ENCODE measurements at places on chromosomes 1 and 21. TPM values are rescaled to one million over a fixed set of nuclear protein-coding genes. Genes with fewer than 3 reads are reported as not detected.

- H3K4me1 ChIP-seq, result peaks cover 8% of the 10 kb centered on the region
- H3K27ac ChIP-seq, result no peak overlapping the region
- H3K36me3 ChIP-seq, result no peaks in the 10 kb centered on the region
- H3K4me3 ChIP-seq, result no peak overlapping the region
- H3K27me3 ChIP-seq, result no peaks in the 10 kb centered on the region
These were observed 215.0 kb downstream of the FMN2 start for GRCh38 chr1:240306673-240307072.

DNA sequence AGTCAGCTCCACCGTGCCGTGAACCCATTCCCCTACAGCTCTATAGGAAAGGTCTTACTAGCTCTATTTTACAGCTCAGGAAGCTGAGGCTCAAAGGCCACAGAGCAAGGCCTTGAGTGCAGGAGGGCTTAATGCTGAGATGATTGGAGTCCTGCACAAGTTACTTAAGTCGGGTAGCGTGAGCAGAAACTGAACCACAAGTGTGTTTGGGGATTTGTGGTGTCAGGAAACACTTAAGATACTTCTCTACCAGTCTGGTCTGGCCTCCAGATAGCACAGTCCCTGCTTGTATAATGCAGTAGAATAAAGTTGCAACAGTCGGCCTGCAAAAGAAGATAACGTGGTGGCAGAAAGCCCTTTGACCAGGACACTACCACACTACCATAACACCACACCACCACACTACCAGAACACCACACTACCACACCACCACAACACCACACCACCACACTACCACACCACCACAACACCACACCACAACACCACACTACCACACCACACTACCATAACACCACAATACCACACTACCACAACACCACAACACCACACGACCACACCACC lies 118.1 kb downstream of the SPSB1 start:
- H3K27me3 ChIP-seq, result no peaks in the 10 kb centered on the region
- peak; percentile 76 for DNase-seq
- no peak overlapping the region for H3K4me3 ChIP-seq
- peaks cover 26% of the 10 kb centered on the region for H3K4me1 ChIP-seq
- H3K36me3 ChIP-seq, result no peaks in the 10 kb centered on the region
- peak overlapping the region; percentile 19 for H3K27ac ChIP-seq

PCP4 gene
- not detected for total RNA-seq

GRCh38 chr1:43204394-43204793 lies 32.3 kb downstream of the CFAP57 start:
- no peaks in the 10 kb centered on the region for H3K36me3 ChIP-seq
- DNase-seq, result no peak
- no peak overlapping the region for H3K4me3 ChIP-seq
- H3K27me3 ChIP-seq, result no peaks in the 10 kb centered on the region

DNA sequence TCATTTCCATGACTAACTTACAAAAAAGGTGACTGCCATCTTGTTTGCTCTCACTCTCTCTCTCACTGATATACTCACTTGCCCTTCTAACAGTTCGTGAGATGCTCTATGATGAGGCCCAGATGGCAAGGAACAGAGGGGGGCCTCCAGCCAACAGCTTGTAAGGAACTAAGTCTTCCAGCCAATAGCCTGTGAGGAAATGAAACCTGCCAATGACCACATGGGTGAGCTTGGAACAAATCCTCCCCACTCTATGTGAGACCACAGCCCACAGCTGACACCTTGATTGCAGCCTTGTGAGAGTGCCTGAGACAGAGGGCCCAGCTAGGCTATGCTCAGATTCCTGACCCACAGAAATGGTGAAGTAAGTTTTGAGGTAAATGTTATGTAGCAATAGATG lies 153.7 kb downstream of the HHIPL2 start:
- H3K4me1 ChIP-seq, result peaks cover 19% of the 10 kb centered on the region
- H3K4me3 ChIP-seq, result no peak overlapping the region
- DNase-seq, result no peak
- H3K36me3 ChIP-seq, result no peaks in the 10 kb centered on the region
- H3K27ac ChIP-seq, result no peak overlapping the region
- H3K27me3 ChIP-seq, result no peaks in the 10 kb centered on the region

DNA sequence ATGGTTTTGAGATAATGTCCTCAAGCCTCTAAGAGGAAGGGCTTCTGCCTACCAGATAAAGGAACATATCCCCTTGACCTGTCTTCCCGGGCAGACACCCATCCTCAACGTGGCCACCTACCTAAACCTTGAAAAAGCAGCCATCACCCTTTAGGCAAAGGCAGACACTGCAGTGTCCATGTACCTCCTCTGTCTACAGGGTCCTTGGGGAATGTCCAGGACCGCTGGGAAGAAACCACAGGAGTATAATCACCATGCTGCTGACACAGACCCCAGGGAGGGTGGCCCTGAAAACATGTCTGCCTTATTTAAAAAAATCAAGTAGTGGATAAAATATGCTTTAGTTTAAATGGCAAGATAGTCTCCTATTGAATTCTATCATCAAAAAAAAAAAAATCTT lies 16.6 kb downstream of the BCAR3 start:
- peaks cover 75% of the 10 kb centered on the region for H3K4me1 ChIP-seq
- peaks cover 21% of the 10 kb centered on the region for H3K36me3 ChIP-seq
- peak overlapping the region; percentile 17 for H3K4me3 ChIP-seq
- DNase-seq, result peak; percentile 44
- no peaks in the 10 kb centered on the region for H3K27me3 ChIP-seq

GRCh38 chr1:175968486-175969172 lies 225.2 kb upstream of the TNR start:
- peaks cover 6% of the 10 kb centered on the region for H3K36me3 ChIP-seq
- no peaks in the 10 kb centered on the region for H3K4me1 ChIP-seq
- no peak overlapping the region for H3K4me3 ChIP-seq

DNA sequence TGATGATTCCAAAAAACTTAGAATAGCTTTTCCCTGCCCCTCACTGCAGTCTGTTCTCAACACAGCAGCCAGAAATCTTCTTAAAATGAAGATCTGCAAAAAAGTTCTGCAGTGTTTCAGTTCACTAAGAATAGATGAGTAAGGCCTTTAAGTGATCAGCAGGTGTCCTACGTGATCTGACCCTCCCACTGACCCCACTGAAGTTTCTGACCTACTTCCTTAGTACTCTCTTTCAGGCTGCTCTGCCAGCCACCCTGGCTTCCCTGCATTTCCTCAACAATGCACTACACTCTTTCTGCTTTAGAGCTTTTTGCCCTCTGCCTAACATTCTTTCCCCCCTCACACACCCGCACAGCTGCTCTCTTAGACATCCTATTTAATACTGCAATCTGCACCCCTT lies 182.5 kb downstream of the AKT3 start:
- no peaks in the 10 kb centered on the region for H3K36me3 ChIP-seq
- no peak for DNase-seq
- no peak overlapping the region for H3K27ac ChIP-seq
- H3K4me3 ChIP-seq, result no peak overlapping the region

SPATA45 gene
- total RNA-seq, result 0.65 TPM

DNA sequence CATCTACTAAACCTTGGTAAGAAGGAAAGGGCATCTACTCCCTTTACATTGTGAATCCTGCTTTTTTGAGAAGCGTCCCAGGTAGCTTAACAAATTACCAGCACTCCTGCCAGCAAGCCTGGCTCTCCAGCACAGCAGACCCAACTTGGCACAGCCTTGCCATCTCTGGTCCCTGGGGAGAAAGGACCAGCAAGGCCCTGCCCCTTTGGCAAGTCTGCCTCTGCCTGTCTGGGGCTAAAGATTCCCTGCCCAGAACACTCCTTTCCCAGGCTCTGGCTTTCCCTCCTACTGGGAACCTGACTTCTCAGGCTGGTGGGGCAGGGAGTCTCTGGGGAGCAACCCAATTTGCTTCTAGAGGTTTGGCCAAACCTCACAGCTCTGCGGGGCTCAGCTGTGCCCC lies 68.5 kb downstream of the ATP2B4 start:
- H3K27me3 ChIP-seq, result no peaks in the 10 kb centered on the region
- peaks cover 25% of the 10 kb centered on the region for H3K4me1 ChIP-seq
- H3K27ac ChIP-seq, result no peak overlapping the region
- H3K36me3 ChIP-seq, result peaks cover 6% of the 10 kb centered on the region
- no peak for DNase-seq

TMEM269 gene
- 0.07 TPM for total RNA-seq

DNA sequence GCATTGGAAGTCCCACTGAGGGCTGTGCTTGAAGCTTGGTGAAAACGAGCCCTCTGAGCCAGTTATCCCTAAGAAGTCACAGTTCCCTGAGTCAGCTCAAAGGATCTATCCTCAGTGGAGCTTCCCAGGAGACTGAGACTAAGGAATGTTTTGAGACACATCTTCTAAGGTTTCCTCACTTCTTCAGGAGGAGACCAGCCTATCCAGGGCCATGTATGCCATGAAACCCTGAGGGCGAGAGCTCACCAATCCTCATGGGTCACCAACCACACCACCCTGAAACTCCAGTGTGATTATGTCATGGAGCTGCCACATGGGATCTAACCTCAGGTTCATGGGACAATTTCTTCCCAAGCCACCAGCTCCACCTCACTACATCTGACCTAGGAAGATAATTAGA lies 7.6 kb upstream of the TIE1 start:
- H3K36me3 ChIP-seq, result no peaks in the 10 kb centered on the region
- H3K4me1 ChIP-seq, result peaks cover 11% of the 10 kb centered on the region
- peaks cover 2% of the 10 kb centered on the region for H3K27me3 ChIP-seq

DNA sequence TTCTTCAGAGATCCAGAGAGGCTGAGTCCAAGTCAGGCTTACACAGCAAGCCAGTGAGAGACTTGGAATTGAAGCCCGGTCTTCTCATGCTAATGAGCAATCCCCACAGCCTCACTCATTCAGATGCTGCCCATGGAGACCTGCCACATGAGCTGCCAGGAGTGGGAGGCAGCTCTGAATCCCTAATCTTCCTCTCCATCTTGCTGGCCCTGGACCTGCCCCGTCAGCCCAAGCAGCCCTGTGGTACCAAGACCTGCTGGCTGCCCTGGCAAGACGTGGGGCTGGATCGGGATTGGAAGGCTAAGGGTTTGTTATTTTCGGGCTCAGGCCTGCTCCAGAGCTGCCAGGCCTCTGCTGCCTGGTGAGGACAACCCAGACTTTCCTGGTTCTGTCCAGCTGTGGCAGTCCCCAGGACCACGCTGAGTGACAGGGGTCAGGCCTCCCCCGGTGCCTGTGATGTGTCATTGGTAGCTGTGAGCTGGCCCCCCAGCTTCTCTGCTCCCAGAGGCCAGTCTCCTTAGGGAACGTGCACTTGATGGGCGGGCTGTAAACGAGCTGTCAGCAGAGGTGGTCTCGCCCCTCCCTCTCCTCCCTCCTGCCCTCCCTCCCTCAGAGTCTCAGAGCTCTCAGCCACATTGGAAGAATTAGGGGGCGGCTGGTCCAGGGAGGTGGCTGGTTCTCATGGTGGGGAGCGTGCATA lies 135.0 kb downstream of the FOXD2 start:
- peaks cover 38% of the 10 kb centered on the region for H3K4me1 ChIP-seq
- no peaks in the 10 kb centered on the region for H3K27me3 ChIP-seq
- no peak overlapping the region for H3K4me3 ChIP-seq

Measured in astrocyte (in vitro differentiated cells and primary cell).